ENCODE measurements at places on chromosomes 12 and 14. TPM values are rescaled to one million over a fixed set of nuclear protein-coding genes. Genes with fewer than 3 reads are reported as not detected.

GRCh38 chr12:7128681-7129286, at the start of gene RBP5:
RBP5 (minus strand) TSS chr12:7128889; CDS start chr12:7128775, 114 bp downstream.
- no peak for DNase-seq

GRCh38 chr14:24774187-24774915, 140.4 kb upstream of the GZMB start:
- DNase-seq = no peak

DNA sequence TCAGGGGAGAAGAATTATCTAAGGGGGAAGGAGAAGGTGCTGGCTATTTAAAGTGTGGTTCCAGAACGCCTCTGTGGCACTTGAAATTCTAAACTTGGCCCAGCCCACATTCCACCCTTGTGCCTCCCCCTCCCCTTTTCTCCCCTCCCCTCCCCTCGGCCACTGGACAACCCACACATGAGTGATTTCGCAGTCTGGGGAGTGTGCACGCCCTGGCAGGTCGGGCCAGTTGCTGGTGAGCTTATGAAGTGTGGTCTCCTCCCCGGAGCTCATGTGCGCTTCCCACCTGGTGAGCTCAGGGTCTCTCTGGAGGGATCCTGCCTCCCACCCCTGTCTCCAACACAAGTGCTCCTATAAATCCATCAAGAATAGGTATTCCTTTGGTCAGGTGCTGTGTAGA, at the start of gene SLC6A13:
TSS of gene SLC6A13 (minus strand) at position 20 of the 400 bp plus-strand sequence. CDS start 2,784 bp downstream, outside the sequence.
- DNase-seq = peak; percentile 35

The KERA gene
- total RNA-seq = not detected

The CEBPE gene
- total RNA-seq = not detected

GRCh38 chr14:29804481-29805266, 123.0 kb downstream of the PRKD1 start:
- DNase-seq = no peak

GRCh38 chr12:75954041-75954440, 77.5 kb downstream of the PHLDA1 start:
- DNase-seq = no peak

The FOXA1 gene
- total RNA-seq = not detected

DNA sequence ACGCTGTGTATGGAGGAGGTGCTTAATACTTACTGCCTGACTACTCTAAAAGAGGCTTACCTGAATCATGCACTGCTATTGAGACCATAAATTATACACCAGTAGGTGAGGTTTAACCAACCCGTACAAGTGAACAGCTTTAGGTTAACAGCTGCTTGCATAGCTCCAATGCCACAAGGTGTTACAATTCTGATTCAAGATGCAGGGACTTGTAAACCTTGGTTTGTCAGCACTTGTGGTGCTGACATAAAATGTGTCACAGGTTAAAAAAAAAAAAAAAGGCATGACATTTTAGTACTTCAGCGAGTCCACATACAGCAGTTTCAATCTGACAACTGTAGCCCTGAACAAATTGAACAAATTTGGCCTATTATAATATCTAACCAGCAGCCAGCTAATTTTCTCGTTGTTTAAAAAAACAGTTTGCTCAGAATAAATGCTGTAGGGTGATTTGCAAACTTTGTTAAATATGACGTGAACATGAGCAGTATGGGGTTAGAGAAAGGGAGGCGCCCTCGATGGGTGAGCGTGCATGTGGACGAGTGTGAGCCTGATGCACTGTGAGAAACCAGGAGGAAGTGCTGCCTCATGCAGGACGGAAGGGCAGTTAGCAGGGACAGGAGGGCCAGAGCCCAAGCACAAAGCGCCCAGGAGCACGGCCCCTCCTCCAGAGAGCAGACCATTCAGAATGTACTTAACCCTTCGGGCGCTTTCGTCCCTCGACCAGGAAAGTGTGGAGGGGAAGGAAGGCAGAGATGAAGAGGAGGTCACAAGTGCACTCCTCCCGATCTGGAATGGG, 44.7 kb downstream of the TCHP start:
- peak; percentile 58 for DNase-seq

The SERPINA1 gene
- total RNA-seq = 7.7 TPM

The EPYC gene
- total RNA-seq = not detected

GRCh38 chr12:93785249-93786010, 108.3 kb downstream of the CRADD start:
- no peak for DNase-seq

The FRMD6 gene
- total RNA-seq = 11.1 TPM

GRCh38 chr14:61255968-61256367, 25.2 kb downstream of the TMEM30B start:
- DNase-seq = no peak

GRCh38 chr14:42563313-42563712, 956.6 kb downstream of the LRFN5 start:
- no peak for DNase-seq

- no peak for DNase-seq
Measured at GRCh38 chr12:68354977-68355541, 22.9 kb upstream of the MDM1 start.

- DNase-seq = peak; percentile 29
Measured at GRCh38 chr14:101288436-101289229, 272.7 kb upstream of the DIO3 start.

The GDF3 gene
- total RNA-seq = not detected

- no peak for DNase-seq
Measured at GRCh38 chr12:107109726-107110719, 16.7 kb upstream of the CRY1 start.

The TMEM132D gene
- total RNA-seq = not detected

The SP7 gene
- total RNA-seq = not detected

- no peak for DNase-seq
Measured at GRCh38 chr14:41285186-41285748, 321.4 kb upstream of the LRFN5 start.

DNA sequence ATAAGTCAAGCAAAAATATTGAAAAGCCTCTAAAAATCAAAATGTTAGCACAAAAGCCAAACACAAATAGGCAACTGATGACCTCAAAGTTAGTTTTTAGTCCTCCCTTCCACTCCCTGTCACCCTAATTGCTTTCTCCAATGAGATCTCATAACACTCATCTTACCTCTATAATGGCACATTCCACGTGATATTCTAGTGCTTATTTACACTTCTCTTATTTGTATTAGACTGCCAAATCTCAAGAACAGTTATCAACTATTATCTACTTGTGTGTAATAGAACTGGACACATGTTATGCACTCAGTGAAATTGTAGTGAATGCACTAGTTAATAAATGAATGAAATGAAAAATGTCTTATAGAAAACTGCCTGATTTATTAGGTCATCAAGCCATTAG, 55.5 kb upstream of the AVPR1A start:
- DNase-seq = no peak

DNA sequence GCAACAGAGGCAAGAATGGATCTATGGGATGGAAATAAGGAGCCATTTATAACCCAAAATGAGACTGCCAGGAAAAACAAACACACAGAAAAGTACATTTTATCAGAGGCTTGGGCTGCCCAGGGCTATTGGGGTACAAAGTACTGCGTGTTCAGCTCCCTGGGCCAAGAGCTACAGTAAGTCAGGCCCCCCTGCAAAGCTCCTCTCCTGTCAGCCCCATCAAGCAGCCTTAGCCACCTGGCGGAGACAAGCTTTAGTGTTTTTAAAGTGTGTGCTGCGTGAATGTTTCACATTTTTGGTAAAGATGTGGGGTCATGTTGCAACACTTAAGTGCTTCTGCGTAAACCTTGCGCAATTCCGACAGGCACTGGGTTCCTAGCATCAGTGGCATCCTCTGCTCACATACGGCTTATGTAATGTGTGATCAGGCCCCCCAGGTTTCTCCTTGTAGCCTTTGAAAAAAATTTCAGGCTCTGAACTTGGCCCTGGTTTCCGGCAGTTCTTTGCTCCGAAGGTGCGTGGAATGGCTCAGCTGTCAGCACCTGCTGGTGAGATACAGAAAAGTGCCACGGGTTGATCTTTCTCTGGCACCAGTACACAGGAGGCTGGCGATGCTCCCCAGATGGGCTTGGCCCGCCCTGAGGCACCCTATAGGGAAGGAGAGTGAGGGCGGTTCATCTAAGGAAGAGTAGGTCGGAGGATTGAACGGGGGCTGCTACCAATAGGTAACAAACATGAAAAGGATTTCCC, 198.7 kb upstream of the EEA1 start:
- DNase-seq = peak; percentile 86
